ENCODE measurements at places on chromosomes 4 and X.

GRCh38 chr4:107978716-107979451, 10.8 kb upstream of the HADH start:
- DNase-seq: no peak

DNA sequence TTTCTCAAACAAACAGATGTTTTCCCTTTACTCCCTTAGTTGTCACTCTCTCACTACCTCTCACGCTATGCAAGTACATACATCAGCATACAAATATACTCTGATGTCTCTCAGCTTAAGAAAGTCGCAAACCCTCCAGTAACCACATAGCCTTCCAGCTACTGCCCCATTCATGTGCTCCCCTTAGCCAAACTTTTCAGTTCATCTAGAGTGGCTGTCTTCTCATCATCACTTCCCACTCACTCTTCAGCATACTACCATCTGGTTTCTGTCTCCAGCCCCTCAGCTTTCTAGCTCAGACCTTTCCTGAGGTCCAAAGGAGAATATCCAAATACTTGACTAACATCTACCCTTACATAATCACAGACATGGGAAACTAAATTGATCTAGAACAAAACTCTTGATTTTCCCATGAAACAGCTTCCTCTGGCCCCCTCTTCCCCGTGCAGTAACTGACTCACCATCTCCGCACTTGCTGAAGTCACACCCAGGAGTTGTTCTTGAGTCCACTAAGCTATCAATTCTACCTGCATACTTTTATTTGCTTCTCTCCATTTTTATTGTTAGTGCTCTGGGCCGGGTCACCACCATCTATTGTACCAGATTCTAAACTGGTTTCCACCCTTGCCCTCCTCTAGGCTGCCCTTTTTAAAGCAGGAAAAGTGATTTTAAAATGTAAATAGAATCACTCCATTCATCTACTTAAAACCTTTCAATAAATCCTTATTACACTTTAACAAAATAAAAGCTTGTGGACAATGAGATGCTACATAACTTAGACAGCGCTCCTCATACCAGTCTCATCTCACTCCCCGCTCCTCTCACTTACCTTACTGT, 57.2 kb downstream of the CASP6 start:
- DNase-seq: no peak

- no peak for DNase-seq
These were observed 392.8 kb upstream of the NR3C2 start for GRCh38 chr4:148834804-148835631.

GRCh38 chrX:16119353-16120220, 3.8 kb upstream of the GRPR start:
- DNase-seq: no peak

GRCh38 chr4:10622728-10623127, 61.8 kb downstream of the CLNK start:
- DNase-seq: no peak

DNA sequence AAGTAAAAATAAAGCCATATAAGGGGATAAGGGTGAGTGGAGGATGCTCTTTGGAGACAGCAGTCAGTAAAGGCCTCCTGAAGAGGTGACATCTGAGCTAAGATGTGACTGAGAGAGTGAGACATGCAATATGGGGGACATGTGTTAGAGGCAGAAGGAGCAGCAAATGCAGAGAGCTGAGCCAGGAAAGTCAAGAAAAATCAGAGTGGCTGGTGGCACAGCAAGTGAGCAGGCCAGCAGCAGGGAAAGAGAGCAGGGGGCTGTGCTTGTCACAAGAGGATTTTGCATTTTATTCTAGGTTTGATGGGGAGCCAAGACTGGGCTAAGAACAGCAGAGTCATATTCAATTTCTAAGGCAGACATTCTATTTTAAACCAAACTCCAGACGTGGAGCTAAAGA, 394.5 kb downstream of the KCNIP4 start:
- no peak for DNase-seq

DNA sequence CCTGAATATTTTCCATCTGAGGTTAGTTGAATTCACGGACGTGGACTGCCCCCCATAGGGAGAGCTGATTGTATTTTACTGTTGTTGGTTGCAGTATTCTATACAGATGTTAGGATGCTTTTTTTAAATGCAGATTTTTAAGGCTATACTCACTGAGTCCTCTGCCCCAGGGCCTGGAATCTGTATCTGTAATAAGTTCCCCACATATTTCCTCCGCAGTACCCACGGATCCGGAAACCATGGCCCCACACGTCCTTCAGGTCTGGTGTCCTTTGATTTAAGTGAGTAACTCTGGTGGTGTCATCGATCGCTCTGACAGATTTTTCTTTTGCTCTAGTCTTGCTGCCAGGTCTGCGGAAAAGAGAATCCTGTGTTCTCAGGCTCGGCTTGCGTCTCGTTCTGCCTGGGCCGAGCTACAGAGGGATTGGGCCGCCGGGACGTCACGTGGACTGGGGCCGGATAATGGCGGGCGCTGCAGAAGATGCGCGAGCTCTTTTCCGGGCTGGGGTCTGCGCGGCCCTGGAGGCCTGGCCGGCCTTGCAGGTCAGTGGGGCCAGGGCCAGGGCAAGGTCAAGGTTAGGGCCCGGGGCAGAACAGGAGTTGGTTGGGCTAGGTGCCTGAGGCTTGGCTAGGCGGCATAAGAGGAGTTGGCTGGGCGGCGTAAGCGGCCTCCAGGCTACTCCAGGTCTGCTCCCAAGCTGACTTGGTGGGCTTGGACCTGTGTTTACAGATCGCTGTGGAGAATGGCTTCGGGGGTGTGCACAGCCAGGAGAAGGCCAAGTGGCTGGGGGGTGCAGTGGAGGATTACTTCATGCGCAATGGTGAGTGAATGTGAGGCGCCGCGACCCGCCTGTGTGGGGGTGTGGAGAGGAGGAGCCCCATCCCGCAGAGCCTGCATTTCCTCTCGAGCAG, at the start of gene TSR2:
Gene TSR2, plus strand, starts transcription at position 445 of the 912 bp plus-strand sequence. Its CDS starts 18 bp downstream, at position 463.
- peak; percentile 89 for DNase-seq

- peak; percentile 66 for DNase-seq
These were observed 2.7 kb downstream of the FAT4 start for GRCh38 chr4:125317525-125317877.

DNA sequence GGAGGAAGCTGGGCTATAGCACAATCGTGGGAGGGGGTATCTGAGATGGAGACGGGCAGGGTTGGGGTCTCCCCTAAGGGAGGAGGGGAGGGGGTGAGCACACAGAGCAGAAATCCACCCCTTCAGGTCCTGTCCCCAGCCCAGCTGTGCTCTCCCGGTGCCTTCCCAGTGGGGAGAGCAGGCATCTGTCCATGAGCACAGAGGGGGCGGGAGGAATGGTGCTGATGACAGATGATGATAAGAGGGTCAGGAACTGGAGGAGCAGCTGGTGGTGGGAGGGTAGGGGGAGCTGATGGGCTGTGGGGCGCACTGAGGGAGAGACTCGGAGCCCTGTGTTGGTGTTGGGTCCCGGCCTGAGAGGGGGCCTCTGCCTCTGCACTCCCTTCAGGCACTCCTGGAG, 8.6 kb downstream of the ATP2B3 start:
- DNase-seq: no peak

DNA sequence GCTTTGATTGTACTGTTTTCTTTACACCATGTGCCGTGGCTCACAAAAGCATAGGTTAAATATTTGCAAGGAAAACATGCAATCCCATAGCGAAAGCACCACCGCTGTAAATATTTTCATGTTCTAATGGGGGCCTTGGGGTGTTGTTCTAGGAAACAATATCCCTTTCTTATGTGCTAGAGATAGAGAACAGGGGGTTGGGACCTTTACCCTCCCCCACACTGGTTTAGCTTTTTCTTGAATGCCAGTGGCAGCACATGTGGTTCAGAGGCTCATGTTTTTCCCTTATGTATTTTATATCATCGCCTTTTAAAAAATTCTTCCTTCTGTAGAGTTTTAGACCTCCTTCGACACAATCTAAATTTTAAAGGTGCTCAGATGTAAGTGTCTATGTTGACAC, 422.6 kb upstream of the TENM3 start:
- peak; percentile 5 for DNase-seq

DNA sequence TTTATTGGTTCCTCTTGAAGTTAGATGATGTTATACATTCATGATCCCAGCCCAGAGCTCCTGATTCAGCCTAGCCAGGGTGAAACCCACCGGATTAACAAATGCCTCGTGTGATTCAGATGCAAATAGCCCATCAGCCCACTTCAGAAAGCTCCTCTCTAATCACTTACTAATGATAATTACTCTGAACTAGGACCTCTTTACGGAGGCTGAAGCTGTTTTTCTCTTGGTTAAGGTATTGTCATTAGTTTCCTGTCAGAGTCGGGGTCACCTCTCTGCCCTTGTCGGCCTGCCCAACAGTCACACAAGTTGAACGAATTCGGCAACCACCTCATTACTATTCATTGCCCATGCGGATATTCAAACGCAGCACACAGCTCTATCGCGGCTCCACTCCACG, 36.6 kb downstream of the ZFP42 start:
- DNase-seq: peak; percentile 18

- no peak for DNase-seq
These were observed 12.0 kb downstream of the ATP5ME start for GRCh38 chr4:661881-662761.

DNA sequence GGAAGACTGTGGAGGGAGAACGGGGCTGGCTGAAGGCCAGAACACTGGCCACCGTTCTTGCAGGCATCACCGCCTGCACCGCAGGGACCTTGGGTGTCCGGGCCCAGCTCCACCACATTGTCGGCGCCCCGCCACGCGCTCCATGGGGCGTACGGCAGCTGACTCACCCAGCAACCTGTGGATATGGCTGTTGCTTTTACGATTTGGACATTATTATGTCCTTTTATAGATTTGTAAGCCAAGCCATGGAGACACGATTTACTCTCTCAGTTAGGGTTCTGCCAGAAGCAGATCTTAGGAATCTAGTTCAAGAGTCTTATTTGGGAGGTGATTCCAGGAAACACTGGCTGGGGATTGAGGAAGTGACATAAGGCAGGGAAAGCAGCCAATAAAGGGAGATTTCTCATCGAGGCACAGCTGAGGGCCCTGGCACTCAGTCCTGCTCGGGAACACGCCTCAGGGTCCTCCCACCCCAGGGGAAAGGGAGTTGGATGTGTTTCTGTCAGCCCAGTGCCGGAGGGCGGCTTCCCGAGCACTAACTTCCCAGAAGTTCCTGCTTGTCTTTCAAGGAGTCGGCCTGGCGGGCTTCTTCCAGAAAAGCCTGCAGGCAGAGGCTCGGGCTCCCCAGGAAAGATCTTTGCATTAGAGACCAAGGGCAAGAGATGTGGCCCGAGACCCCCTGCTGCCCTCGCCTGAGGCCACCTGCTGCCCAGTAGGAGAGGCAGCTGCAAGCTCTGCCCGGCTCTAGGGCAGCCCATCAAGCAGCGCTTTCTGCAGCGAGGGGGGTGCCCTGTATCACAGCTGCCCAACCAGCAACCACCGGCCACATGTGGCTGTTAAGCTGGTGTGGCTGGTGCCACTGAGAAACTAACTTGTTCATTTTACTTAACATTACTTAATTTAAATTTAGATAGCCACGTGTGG, 52.9 kb downstream of the CRMP1 start:
- no peak for DNase-seq

- DNase-seq: peak; percentile 54
These were observed 19.9 kb downstream of the DGAT2L6 start for GRCh38 chrX:70196961-70197720.
